ENCODE measurements at places on chromosomes 11 and 22. TPM values are rescaled to one million over a fixed set of nuclear protein-coding genes. Genes with fewer than 3 reads are reported as not detected.

Gene RASSF10
- 3.4 TPM for total RNA-seq

DNA sequence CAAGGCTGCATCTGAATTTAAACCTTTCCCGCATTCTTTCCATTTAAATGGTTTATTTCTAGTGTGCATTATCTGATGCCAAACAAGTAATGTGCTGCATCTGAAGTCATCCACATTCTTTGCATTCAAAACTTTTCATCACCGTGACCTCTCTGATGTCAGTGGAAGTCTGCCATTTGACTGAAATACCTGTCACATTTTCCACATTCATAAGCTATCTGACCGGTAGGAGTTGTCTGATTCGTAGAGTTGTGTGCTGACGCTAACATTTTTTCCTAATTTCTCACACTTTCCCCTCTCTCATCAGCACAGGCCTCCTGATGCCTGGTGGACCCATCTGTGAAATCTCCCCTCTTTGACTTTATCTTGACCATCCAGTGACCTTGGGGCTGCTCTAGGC lies 79.9 kb upstream of the BARX2 start:
- DNase-seq = no peak

GRCh38 chr11:86861810-86862209 lies 61.5 kb downstream of the PRSS23 start:
- no peak for DNase-seq

- no peak for DNase-seq
These were observed 388.3 kb downstream of the TENM4 start for GRCh38 chr11:79052544-79052943.

DNA sequence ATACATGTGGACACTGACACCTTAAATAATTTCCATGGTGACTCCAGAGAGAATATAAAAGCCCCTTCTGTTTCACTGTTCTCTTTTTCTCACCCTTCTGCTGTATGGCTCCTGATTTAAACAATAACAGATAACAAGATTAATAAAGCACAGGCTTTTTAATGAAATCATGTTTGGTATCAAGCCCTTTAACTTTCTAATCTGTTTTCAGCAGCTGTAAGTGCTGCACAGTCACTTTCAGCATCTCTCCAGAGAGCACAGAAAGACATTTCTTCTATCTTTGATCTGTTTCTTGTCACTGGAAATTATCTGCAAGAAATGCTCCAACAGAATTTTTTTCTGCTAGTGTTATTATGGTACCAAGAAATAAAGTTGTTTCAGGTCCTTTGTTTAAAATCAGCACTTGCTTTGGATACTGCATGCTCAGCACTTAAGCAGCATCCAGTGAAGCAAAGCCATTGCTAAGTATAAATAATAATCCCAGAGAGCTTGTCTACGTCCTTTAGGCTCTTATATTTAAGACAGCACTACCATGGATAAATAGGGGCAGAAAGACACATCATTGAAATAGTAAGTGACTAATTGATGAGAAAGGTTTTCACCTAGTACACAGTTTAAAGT lies 134.2 kb upstream of the CARD18 start:
- DNase-seq = no peak

Gene DEFB131B
- not detected for total RNA-seq

DNA sequence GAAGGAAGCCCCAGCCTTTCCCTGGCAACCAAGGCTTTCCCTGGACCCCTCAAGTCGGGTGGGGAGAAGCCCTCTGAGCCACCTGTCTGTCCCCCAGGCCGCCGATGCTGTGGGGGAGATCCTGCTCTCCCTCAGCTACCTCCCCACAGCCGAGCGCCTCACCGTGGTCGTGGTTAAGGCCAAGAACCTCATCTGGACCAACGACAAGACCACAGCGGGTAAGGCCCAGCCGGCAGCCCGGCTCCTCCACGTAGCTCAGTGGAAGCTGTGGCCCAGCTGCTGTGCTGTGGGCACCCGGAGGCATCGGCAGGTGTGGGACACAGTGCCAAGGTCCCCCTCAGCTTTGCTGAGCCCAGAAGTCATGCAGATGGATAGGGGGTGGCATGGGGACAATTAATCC lies 12.2 kb upstream of the RHOD start:
- no peak for DNase-seq

Gene ZMAT5
- total RNA-seq = 10.3 TPM

- no peak for DNase-seq
These were observed 199.1 kb upstream of the NCAM1 start for GRCh38 chr11:112761911-112762706.

DNA sequence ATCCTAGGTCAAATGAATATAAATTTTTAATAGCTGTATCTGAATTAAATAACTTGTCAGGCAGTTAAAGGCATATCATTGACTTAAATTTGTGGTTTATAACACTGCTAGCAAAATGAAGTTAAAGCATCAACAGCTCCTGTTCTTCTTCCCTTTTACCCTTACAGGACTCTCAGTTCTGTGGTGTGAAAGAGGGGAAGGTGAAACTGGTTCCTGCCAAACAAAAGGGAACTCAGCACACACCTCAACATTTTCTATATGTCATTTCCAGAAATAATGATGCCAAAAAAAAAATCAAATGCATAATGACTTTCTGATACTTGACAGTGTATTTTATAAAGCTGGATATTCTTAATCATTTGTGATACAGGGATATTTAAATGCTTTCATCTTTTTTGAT lies 21.2 kb downstream of the ARL14EP start:
- DNase-seq = no peak

- peak; percentile 19 for DNase-seq
These were observed 31.3 kb downstream of the HTR3B start for GRCh38 chr11:113935858-113936257.
